ENCODE measurements at places on chromosomes 2 and 18. TPM values are rescaled to one million over a fixed set of nuclear protein-coding genes. Genes with fewer than 3 reads are reported as not detected.

DNA sequence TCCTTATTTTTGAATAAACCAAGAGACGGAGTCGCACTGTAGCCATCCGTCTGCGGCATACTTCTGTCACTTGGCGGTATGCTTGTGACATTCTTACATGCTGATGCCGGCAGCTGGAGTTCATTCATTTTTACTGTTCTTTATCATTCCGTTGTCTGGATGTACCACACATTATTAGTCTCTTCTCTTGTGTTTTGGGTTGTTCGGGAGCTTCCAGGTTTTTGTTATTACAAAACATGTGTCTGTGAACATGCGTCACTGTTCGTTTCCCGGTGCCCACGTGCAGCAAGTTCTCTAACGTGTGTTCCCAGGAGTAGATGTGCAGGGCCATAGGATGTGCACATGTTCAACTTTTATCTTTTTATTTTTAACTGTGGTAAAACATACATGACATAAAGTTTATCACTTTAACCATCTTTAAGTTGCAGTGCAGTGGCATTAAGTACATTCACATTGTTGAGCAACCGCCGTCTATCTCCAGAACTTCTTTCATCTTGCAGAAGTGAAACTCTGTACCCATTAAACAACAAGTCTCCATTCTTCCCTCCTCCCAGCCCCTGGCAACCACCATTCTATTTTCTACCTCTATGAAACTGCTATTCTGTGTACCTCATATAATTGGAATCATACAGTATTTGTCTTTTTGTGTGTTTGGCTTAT is 40.1 kb downstream of the MTCL1 start:
- no peaks in the 10 kb centered on the region for H3K27me3 ChIP-seq
- H3K4me3 ChIP-seq, result no peak overlapping the region

- DNase-seq, result no peak
- H3K27ac ChIP-seq, result no peak overlapping the region
- H3K4me3 ChIP-seq, result no peak overlapping the region
Measured at GRCh38 chr18:35637227-35637626, 55.7 kb downstream of the GALNT1 start.

- peaks cover 20% of the 10 kb centered on the region for H3K4me1 ChIP-seq
- no peak for DNase-seq
- H3K4me3 ChIP-seq, result peak overlapping the region; percentile 63
- H3K27ac ChIP-seq, result peak overlapping the region; percentile 48
- H3K36me3 ChIP-seq, result no peaks in the 10 kb centered on the region
Measured at GRCh38 chr2:3102081-3102921, 275.3 kb downstream of the EIPR1 start.

GRCh38 chr18:37548679-37549289 is 16.8 kb downstream of the CELF4 start:
- H3K4me1 ChIP-seq, result no peaks in the 10 kb centered on the region
- DNase-seq, result no peak
- no peak overlapping the region for H3K27ac ChIP-seq

GRCh38 chr2:187547353-187547979 is 6.8 kb downstream of the TFPI start:
- no peaks in the 10 kb centered on the region for H3K27me3 ChIP-seq
- no peaks in the 10 kb centered on the region for H3K4me1 ChIP-seq
- no peak overlapping the region for H3K27ac ChIP-seq
- H3K4me3 ChIP-seq, result no peak overlapping the region
- DNase-seq, result no peak
- no peaks in the 10 kb centered on the region for H3K36me3 ChIP-seq

- H3K4me3 ChIP-seq, result no peak overlapping the region
- H3K27ac ChIP-seq, result no peak overlapping the region
- H3K27me3 ChIP-seq, result no peaks in the 10 kb centered on the region
- no peaks in the 10 kb centered on the region for H3K4me1 ChIP-seq
- no peaks in the 10 kb centered on the region for H3K36me3 ChIP-seq
- DNase-seq, result no peak
Measured at GRCh38 chr2:150705357-150705756, 217.9 kb upstream of the RND3 start.

GRCh38 chr2:139790807-139791752 is 1010.9 kb upstream of the NXPH2 start:
- H3K36me3 ChIP-seq, result no peaks in the 10 kb centered on the region
- no peak overlapping the region for H3K27ac ChIP-seq

DNA sequence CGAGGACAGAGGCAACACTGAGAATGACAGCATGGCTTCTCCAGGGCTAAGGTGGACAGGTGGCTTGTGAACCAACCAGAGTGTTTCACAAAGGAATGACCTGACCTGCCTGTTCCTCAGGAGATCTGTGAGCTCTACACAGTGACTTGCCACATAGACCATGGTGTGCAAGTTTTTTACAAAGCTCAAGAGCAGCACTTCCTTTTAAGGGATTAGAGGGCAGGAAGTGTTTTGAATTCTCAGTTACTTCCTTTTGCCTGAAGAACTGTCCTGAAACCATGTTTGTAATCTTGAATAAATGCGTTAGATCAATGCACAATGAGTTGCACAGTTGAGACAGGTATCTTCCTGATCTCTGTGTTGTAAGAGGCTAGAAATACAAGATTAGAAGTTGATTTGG is 421.9 kb downstream of the THSD7B start:
- no peaks in the 10 kb centered on the region for H3K4me1 ChIP-seq
- H3K36me3 ChIP-seq, result no peaks in the 10 kb centered on the region
- no peak overlapping the region for H3K4me3 ChIP-seq
- H3K27me3 ChIP-seq, result no peaks in the 10 kb centered on the region
- no peak for DNase-seq
- no peak overlapping the region for H3K27ac ChIP-seq

ITPRIPL1 gene
- polyA plus RNA-seq, result 1.4 TPM

GRCh38 chr2:46136481-46136880 is 160.7 kb upstream of the EPAS1 start:
- peaks cover 4% of the 10 kb centered on the region for H3K4me1 ChIP-seq
- DNase-seq, result no peak
- no peak overlapping the region for H3K4me3 ChIP-seq
- no peak overlapping the region for H3K27ac ChIP-seq
- H3K27me3 ChIP-seq, result no peaks in the 10 kb centered on the region
- H3K36me3 ChIP-seq, result peaks cover 14% of the 10 kb centered on the region

DNAJC10 gene
- 164 TPM for polyA plus RNA-seq

GRCh38 chr18:35507623-35508022 is 9.9 kb upstream of the INO80C start:
- no peak overlapping the region for H3K4me3 ChIP-seq
- peaks cover 4% of the 10 kb centered on the region for H3K36me3 ChIP-seq

DNA sequence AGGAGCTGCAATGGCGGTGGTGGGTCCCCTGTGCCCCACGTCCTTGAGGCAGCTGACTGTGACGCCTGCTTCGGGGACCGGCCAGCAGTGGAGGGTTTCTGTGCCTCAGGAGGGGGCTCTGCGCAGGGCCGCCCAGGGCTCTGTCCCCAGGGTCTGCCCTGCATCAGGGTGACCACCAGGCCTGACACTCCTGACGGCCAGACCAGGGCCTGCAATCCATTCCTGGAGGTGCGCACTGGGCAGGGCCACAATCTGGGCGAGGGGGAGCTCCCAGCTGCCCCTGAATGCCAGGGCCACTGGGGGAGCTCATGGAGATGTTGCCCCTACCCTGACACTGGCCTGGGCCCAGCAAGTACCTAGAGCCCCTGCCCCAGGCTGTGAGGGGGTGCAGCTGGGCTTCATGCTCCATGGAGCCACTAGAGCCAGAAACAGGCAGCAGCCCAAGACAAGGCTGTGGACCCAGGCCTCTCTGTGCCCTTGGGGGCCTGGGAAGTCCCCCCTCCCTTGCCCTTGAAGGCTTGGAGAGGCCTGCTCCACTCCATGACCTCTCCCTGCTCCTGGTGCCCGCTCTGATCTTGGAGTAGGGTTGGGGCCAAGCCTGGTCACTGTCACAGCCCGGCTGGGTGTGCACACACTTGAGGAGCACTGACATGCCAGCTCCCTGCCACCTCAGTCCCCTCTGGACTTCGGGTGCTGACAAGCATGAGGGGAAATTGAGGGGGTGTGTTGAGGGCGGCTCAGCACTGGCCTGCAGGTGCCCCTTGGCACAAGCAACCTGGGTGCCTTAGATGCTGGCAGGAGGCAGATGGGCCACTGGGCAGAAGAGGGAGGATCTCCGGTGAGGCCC is 55.9 kb downstream of the LDAH start:
- H3K4me1 ChIP-seq, result peaks cover 18% of the 10 kb centered on the region
- no peaks in the 10 kb centered on the region for H3K27me3 ChIP-seq
- H3K27ac ChIP-seq, result no peak overlapping the region
- DNase-seq, result no peak
- H3K36me3 ChIP-seq, result peaks cover 16% of the 10 kb centered on the region
- no peak overlapping the region for H3K4me3 ChIP-seq

Data from naive B cell (primary cell).